Diencephalon (tissue), 1 donor: ENCODE measurements at places on chromosomes 11 and 22. TPM values are rescaled to one million over a fixed set of nuclear protein-coding genes. Genes with fewer than 3 reads are reported as not detected.

CYP2D6 gene
- total RNA-seq: 4.2 TPM

CHADL gene
- 3.7 TPM for total RNA-seq

GAS2 gene
- total RNA-seq: 18.0 TPM

HTR3A gene
- 0.23 TPM for total RNA-seq

OR51E1 gene
- total RNA-seq: 0.23 TPM

OR8J3 gene
- not detected for total RNA-seq

UBQLNL gene
- total RNA-seq: 0.46 TPM

MMP27 gene
- total RNA-seq: not detected

OR8G5 gene
- total RNA-seq: not detected

APIP gene
- 27.9 TPM for total RNA-seq

KRTAP5-9 gene
- not detected for total RNA-seq

HBG2 gene
- 2,344 TPM for total RNA-seq

GPHA2 gene
- not detected for total RNA-seq

OR5A1 gene
- total RNA-seq: not detected

SYT12 gene
- total RNA-seq: 6.0 TPM

NOL12 gene
- 15.0 TPM for total RNA-seq

CPT1B gene
- total RNA-seq: 9.2 TPM

SLC22A6 gene
- 5.8 TPM for total RNA-seq

SLC6A5 gene
- total RNA-seq: 0.23 TPM

KCNK4 gene
- total RNA-seq: 7.2 TPM

JAML gene
- total RNA-seq: 0.92 TPM

KRTAP5-11 gene
- not detected for total RNA-seq

CHEK1 gene
- 21.9 TPM for total RNA-seq

VWCE gene
- total RNA-seq: 1.4 TPM

KRTAP5-8 gene
- total RNA-seq: not detected

C11orf21 gene
- 0.23 TPM for total RNA-seq

CELSR1 gene
- total RNA-seq: 4.4 TPM
